ENCODE measurements at places on chromosomes 6 and 20.

GRCh38 chr6:103723438-103724322, 1136.0 kb downstream of the HACE1 start:
- no peak for DNase-seq

DNA sequence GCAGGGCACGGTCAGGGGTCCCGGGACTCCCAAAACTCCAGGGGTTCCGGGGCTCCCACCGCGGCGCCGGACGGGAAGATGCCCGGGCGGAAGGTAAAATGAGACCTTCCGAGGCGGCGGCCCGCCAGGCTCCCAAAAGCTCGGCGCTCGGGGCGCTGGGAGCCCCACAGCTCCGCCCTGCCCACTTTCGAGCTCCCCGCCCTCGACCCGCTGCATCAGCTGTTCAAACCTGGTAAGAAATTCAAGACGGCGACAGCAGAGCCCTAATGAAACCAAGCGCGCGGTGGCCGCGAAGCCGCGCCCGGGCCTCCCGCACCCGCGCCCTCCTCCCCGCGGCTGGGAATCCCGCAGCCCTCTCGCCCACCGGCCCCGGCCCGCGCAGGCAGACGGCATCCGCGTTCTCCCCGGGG, 369 bp downstream of the SLC4A11 start:
- no peak for DNase-seq

GRCh38 chr6:46628498-46628897, 24.1 kb downstream of the CYP39A1 start:
- no peak for DNase-seq

DNA sequence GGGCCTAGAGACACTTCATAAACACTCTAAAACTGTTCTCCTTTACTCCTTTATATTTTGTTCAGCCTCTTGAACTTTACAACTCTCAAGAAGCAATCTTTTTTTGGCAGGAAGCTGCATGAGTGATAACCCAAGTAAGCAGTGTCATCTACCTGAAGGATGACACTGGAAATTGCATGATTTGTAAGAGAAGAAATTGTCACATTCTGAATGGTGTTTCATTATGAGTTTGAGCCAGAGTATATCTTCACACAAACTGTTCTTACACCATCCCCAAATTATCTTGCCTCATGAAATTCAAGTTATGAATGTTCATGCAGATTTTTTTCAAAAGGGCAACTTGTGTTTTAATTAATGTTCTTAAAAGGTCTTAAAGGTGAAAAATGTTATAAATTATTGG, 799.3 kb downstream of the TBC1D32 start:
- no peak for DNase-seq

- DNase-seq: no peak
These were observed 94.1 kb downstream of the TMEM242 start for GRCh38 chr6:157229132-157229618.

DNA sequence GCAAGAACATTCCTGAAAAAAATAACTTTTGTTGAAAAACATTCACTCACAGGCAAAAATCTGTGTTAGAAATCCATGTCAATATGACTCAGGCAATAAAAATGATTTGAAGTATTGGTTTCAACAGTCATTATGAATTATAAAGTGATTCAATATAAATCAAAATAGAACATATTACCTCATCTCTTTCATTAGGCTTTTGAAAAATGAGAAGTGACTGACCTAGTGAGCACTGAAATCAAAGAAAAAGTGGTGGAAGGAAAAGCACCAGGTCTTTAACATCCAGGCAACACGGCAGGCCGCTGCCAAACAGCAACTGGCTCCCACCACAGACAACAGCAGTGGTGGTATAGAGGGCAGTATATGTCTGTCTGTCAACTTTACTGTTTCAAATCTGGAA, 68.9 kb downstream of the MAN1A1 start:
- DNase-seq: no peak

GRCh38 chr20:21835042-21835441, 129.6 kb downstream of the PAX1 start:
- DNase-seq: no peak

- no peak for DNase-seq
These were observed 32.9 kb downstream of the PNLDC1 start for GRCh38 chr6:159832946-159833345.

Measured in activated naive CD4-positive, alpha-beta T cell (primary cell).